Activated CD8-positive, alpha-beta memory T cell treated with anti-CD3 and anti-CD28 coated beads for 1 hour (primary cell): ENCODE measurements at places on chromosomes 6 and 20.

GRCh38 chr20:50189681-50190250 is 864 bp upstream of the CEBPB start:
- DNase-seq: peak; percentile 8

- DNase-seq: no peak
Measured at GRCh38 chr6:105675715-105676397, 273.0 kb upstream of the PREP start.

DNA sequence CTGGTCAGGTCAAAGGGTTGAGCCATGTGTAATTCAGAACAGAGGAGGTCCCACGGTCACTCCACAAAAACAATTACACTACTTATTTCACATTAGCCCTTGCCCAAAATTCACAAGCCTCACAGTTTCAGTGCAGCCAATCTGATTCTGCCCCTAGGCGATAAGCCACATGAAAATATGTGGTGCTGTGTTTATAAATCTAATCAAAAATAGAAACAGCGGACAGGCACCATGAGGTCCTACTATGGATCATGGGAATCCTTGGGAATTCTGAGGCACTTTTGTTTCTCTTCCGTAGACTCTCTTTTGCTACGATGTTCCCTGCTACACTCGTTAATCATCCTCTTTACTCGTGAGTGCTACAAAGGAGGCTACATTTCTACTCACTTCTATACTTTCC is 476.1 kb downstream of the TFAP2A start:
- DNase-seq: no peak

- no peak for DNase-seq
Measured at GRCh38 chr6:149463781-149464180, 21.0 kb downstream of the ZC3H12D start.

- no peak for DNase-seq
Measured at GRCh38 chr6:2221726-2222274, 23.6 kb downstream of the GMDS start.

GRCh38 chr6:79246891-79247290 is 12.4 kb upstream of the HMGN3 start:
- DNase-seq: no peak

GRCh38 chr20:23111944-23112342 is 25.8 kb upstream of the CD93 start:
- DNase-seq: no peak
